ENCODE measurements at places on chromosomes 1 and 21.

DNA sequence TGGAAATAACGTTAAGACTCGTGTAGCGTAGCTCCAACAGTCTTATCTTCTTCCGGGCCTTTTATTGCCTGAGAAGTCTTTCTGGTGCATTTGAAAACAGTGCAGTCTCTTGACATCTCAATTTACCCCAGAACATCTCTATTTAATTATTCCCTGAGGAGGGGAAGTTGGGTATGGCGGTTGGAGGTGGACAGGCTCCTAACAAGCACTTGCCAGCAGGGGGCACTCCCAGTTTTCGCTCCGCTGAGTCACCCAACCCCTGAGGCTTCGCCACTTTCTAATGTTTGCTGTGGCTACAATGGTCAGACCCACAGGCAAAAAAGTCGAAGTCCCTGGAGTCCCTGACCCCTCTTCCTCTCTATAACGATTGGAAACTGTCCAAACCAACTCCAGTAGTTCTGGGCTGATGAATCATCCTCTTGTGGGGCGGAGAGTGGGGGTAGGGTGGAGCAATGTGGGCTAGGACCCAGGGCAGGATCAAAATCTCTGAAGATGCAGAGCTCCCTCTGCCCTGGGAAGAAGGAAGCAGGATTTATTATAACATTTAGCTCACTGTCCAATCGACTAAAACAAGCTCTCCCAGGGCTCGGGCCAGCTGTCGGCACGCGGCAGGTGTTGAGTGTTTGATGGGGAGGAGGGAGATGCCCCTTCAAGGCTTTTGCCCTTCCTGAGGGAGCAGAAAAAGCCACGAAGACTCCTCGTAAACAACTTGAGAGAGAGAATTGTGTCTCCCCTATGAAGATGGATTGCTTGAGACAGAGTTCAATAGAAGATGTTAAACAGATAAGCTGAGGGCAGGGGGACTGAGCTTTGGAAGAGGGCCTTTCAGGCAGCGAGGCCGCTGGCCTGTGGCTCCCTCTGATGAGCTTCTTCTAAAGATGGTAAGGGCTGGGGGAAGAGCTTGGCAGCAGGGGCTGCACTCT is 85.7 kb downstream of the BRINP2 start:
- H3K36me3 ChIP-seq = no peaks in the 10 kb centered on the region
- H3K4me3 ChIP-seq = no peak overlapping the region
- no peak overlapping the region for H3K27ac ChIP-seq

DNA sequence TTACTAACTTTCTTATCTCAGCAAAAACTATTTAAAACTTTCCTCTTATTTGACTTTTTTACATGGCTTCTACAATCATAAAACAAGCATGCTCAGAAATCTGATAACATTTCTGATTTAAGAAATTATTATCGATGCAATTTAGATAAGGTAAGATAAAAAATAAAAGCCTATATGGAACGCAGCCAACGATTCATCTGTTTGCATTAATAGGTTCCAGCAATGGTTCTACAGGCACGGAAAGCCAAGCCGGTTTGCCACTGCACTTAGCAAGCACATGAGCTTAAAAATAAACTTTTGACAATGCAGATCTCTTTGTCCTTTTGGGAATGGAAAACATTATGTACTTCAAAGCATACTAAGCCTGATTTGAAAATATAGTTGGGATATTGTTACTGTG is 77.5 kb upstream of the KCNK2 start:
- no peak overlapping the region for H3K27ac ChIP-seq
- no peak for DNase-seq
- H3K4me3 ChIP-seq = no peak overlapping the region
- no peaks in the 10 kb centered on the region for H3K36me3 ChIP-seq

DNA sequence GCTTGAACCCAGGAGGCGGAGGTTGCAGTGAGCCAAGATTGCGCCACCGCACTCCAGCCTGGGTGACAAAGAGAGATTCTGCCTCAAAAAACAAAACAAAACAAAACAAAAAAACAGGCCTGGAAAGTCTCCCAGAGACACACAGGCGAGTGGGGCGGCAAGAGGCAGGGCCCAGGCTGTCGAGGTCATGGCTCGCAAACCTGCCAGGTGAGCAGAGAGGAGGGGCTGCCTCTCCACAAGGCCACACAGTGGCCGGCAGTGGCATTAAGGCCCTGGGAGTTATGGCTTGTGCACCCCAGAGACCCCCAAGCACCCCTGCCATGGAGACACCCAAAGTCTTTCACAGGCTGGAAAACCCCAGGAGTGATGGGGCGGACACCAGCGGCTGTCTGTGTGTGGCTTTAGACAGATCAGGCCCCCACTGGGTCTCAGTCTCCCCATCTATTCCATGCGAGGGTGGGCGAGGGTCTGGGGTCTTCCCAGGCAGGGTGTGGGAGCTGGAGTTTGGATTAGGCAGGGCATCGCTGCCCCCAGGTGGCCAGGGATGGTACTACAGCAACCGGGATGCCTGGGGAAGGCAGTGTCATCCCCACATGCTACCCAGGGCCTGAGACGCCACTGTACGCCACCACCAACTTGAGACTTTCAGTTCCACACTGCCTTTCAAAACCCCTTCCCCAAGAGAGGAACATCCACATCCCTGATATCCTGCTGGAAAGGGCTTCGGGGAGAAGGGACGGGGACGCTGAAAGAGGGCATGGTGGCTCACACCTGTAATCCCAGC is 7.3 kb upstream of the CTRC start:
- H3K36me3 ChIP-seq = no peaks in the 10 kb centered on the region
- no peaks in the 10 kb centered on the region for H3K27me3 ChIP-seq
- H3K4me1 ChIP-seq = no peaks in the 10 kb centered on the region
- peak; percentile 74 for DNase-seq
- H3K27ac ChIP-seq = no peak overlapping the region

- no peaks in the 10 kb centered on the region for H3K36me3 ChIP-seq
- no peaks in the 10 kb centered on the region for H3K27me3 ChIP-seq
- H3K4me1 ChIP-seq = no peaks in the 10 kb centered on the region
- DNase-seq = no peak
These were observed 14.9 kb upstream of the CD1C start for GRCh38 chr1:158274797-158275196.

DNA sequence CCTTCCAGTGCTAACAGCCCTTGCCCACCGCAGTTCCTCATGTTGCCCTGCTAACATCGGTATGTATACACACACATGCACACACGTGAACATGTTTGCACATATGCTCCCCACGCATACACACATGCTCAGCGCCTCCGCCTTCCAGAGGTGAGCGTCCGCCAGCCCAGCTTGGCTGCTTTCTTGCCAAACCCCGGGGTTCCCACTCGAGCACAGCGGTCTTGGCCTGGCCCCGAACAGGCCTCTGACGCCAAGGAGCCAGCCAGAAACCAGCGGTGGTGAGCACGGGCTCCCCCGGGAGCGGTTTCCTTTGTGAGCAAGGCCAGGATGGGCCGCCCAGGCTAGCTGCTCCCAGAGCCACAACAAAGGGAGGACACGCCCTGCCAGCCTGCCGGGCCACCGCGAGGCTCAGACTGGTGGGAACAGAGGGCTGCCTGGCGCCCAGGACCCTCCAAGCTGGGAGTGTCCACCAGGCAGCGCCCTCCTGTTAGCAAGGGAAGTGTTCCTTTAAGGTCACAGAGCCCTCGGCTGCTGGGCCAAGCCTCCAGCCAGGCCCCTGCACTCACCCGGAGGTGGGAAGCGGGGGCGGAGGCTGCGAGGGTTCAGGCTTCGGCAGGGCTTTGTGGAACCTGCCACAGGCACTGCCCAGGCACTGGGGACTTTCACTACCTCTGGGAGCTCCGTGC is 65.4 kb downstream of the ALPL start:
- DNase-seq = peak; percentile 83
- no peaks in the 10 kb centered on the region for H3K4me1 ChIP-seq
- H3K27me3 ChIP-seq = no peaks in the 10 kb centered on the region
- no peak overlapping the region for H3K27ac ChIP-seq

DNA sequence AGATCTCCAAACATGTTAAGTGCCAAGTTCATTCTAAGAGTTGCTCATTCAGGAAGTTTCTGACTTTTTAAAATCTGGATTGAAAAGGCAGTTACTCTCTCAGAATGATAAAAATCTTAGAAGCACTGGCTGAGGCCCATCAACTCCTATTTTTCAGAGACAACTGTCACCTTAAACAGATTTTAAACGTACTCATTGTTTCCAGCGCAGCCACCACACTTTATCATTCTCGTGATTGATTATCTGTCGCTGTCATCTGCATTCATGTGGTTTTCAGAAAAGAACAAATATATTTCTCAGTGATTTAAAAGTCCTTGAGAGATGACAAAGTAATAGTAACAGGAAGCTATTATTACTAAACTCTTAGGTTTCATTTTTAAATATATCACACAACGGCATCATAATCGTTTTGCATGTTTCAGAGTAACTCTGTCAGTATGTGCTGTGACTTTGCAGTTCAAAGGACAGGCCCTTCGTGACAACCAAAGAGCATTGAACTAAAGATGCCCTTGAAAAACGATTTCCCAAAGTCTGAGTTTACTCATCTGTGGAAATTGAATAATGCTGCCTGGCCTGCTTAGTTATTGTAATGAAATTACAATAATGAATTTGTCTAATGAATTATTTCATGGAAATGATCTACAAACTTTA is 14.9 kb upstream of the KCNK1 start:
- H3K4me1 ChIP-seq = no peaks in the 10 kb centered on the region
- no peaks in the 10 kb centered on the region for H3K36me3 ChIP-seq
- H3K27me3 ChIP-seq = no peaks in the 10 kb centered on the region
- no peak overlapping the region for H3K27ac ChIP-seq
- H3K4me3 ChIP-seq = no peak overlapping the region
